ENCODE measurements at places on chromosomes 5 and 9.

DNA sequence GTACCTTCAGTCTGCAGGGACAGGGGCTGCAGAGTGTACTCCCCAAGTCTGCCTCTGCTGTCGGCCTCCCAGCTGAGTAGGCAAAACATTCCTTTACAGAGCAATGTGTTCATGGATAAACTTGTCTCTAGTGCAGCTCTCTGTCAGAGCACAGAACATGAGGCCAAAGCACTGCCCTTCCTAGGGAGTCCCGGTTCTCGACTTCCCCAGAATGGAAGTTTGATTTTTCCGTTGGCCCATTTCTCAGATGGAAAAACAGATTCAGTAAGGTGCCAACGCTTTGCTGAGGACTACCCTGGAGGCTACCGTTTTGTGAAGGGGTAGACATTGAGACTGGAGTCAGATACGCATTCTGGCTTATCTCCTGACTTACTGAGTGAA lies 422 bp upstream of the TRIM32 start:
- DNase-seq = no peak

- no peak for DNase-seq
Measured at GRCh38 chr5:96648023-96648422, 14.2 kb upstream of the CAST start.

DNA sequence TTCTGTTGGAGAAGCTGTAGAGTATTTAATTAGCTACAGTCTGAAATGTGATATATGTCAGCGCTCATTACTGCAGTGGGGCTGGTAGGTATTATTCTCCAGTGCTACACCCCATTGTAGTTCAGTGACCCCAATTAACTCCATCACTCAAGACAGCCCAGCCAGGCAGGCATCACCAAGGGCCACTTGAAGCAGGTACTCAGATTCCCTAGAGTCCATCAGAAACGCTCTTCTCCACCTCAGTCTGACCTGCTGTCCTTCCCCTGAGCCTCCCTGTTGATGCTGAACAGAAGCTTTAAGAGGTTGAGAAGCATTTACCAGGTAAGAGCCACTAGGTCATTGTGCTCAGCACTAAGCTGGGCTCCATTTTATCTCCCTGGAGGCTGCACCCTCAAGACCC lies 71.8 kb downstream of the GALNT10 start:
- DNase-seq = no peak

- DNase-seq = no peak
Measured at GRCh38 chr9:35470894-35471293, 19.0 kb upstream of the RUSC2 start.

DNA sequence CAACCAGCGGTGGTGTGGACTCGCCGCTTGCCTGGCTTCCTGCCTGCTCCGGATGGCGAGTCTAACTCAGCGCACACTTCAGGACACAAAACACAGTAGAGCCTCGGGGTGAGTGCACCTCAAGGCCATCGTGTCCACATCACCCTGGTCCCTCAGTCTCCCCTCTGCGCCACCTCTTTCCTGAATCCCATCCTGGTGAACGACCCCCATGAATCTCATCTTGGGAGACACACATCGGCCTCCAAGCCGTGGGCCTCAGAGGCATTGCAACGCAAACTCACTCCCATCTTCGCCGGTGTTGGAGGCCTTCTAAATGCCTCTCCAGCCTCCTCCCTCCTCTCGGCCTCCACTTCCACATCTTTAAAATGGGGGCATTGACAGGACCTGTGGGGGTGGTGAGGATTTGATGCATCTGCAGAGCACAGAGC lies 124.3 kb downstream of the COL23A1 start:
- DNase-seq = no peak

DNA sequence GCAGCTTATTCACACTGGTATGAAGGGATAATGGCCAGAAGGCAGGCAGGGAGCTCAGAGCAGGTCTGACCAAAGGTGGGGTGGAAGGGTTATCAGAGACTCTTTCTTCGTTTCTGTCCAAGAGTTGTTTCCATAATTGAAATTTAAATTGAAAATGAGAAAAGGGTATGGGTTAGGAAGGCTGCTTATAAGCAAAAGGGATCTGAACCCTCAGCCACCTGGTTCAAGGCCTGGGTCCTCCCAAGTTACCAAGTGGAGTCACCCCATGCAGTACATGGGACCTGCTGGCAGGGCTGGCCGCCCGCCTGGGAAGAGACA lies 17.8 kb downstream of the EEIG1 start:
- DNase-seq = no peak

- DNase-seq = no peak
Measured at GRCh38 chr9:133160742-133161546, 2.8 kb downstream of the GBGT1 start.

- DNase-seq = no peak
Measured at GRCh38 chr9:70390933-70391341, 23.5 kb downstream of the KLF9 start.

DNA sequence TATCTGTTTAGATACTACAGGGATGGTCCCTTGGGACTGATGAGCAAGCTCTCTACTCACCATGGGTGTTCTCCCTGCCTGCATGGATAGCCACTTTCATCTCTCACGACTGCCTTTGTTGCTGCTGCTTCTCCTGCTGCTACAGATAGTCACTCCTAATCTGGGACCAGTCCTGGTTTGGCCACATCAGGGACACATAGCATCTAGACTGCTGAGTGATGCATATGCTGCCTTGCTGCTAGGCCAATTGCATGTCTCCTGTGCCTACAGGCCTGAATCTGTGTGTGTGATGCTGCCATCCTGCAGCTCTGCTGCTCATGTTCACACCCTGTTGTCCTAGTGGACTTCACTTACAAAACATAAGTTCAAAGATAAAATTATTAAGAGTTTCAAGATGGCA lies 297.1 kb downstream of the HCN1 start:
- no peak for DNase-seq

GRCh38 chr9:14532456-14533115 lies 160.6 kb downstream of the ZDHHC21 start:
- no peak for DNase-seq

DNA sequence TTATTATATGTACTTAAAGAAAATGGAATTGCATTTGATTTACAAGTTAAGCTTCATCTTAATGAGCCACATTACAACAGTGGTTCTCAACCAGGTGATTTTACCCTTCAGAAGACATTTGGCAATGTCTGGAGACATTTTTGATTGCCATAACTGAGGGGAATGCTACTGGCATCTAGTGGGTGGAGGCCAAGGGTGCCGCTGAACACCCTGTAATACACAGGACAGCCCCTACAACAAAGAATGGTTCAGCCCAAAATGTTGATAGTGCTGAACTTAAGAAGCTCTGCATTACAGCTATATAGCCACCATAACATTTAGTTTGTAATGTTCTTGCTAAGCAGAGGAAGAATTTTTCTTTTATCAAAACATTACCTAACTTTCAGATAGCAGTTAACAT lies 103.1 kb downstream of the PAM start:
- no peak for DNase-seq

- no peak for DNase-seq
Measured at GRCh38 chr9:105333811-105334210, 89.4 kb downstream of the SLC44A1 start.

DNA sequence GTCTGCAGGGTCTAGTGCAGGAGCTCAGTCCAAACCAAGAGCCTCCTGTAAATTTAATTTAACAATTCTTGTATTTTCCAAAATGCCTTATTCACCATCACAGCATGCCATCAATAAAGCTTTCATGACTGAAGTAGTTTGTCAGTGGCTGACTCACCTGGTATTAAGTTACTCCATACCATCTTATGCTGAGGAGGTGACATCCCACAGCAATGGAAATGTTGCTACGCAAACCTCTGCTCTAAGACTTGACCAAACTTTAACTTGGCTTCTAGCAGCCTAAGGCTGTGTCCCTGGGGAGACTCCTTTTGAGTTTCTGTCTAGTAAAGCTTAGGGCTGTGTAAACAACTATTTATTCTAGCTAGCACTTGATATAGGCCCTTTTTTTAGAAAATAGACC lies 1231.3 kb upstream of the CDH18 start:
- no peak for DNase-seq

DNA sequence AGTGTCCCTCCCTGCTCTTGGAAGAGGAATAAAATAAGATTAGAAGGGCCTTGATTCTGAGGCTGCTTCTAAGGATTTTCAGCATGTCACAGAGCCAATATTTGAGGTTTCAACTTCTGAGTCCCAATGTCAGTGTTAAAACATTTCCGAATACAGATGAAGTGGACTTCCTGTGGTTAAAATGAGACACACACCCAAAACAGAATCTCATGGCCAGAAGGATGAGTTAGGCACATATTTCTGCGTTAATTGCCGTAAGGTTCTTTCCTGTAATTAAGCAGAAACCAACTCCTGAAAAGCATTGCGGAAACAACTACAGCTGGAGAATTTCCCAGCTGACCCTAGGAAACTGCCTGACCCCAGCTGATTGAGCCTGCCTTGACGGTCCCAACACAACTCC lies 10.4 kb upstream of the ZNF354B start:
- DNase-seq = no peak

DNA sequence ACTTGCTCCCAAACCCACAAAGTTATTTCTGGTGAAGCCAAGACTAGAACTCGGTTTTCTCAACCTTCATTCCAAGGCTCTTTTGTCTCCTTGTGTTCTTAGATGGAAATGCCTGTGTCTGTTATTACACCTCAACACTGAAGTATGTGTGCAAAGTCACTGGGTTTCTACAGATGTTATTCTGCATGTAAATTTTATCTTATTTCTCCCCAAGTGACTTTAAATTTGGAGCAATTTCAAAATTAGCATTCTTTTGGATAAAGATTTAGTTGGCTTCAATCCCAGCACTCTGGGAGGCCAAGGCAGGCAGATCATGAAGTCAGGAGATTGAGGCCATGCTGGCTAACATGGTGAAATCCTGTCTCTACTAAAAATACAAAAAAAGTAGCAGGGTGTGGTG lies 104.4 kb upstream of the GNA14 start:
- DNase-seq = no peak

DNA sequence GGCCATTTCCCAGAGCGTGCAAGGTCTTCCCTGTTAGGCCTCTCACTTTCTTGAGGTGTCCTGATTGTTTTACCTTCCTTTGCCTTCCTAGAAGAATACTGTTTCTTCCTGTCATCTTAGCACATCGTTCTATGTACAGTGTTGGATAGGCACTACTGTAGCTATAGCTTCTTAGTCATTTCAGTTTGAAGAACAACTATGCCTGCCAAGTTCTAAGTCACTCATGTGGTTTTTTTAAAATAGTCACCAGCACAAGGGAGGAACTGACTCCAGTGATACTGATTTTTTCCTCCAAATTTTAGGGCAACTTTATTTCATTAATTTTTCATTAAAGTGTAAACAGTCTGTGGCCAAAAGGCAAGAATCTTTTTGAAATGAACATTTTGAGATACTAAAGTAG lies 122.4 kb upstream of the NR5A1 start:
- no peak for DNase-seq

- DNase-seq = no peak
Measured at GRCh38 chr9:12819436-12820185, 44.8 kb downstream of the LURAP1L start.

GRCh38 chr5:73706963-73707362 lies 81.0 kb downstream of the ARHGEF28 start:
- no peak for DNase-seq

DNA sequence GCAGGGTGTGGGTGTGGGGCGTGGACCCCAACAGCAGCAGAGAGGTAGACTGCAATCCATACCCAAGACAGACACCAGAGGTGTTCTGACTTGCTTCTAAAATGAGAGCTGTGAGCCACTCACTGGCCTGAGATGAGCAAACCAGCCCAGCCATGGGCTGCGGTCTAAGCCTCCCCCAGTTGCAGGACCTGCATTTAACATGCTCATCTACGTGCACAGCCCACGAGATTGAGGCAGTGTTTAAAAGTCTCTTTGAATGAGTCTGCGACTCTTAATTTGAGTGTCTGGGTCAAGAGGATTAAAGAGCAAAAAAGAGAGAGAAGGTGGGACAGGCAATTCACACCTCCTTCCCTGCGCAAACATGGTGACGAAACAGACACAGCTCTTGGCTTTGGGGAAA lies 5.9 kb downstream of the SURF4 start:
- no peak for DNase-seq
